Cerebellum (tissue), 4 donors: ENCODE measurements at places on chromosomes 13 and 19. TPM values are rescaled to one million over a fixed set of nuclear protein-coding genes. Genes with fewer than 3 reads are reported as not detected.

DNA sequence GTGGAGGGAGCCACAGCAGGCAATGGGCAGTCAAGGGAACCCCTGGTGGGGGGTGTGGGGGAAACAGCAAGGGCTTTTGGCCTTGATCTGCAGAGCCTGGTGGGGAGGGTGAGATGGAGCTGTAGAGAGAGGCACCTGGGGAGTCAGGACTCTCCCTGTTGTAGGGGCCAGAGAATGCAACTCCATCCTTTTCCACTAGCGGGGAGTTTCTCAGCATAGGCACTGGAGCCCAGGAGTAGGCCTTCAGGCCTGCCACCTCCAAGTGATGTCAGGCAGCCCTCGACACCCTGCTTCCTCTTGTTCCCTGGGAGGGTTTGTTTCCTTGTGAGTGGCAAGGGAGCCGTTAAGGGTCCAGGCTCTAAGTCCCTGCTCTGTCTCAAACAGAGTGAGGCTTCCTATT lies 25.0 kb downstream of the MEGF8 start:
- DNase-seq, result no peak

GRCh38 chr13:39407786-39408185 lies 195.2 kb downstream of the LHFPL6 start:
- peak; percentile 23 for DNase-seq

- no peak for DNase-seq
Observed at GRCh38 chr19:16586991-16587832, 15.0 kb upstream of the SLC35E1 start.

GRCh38 chr19:2477141-2477710 lies 1.3 kb downstream of the GADD45B start:
- DNase-seq, result peak; percentile 40

DNA sequence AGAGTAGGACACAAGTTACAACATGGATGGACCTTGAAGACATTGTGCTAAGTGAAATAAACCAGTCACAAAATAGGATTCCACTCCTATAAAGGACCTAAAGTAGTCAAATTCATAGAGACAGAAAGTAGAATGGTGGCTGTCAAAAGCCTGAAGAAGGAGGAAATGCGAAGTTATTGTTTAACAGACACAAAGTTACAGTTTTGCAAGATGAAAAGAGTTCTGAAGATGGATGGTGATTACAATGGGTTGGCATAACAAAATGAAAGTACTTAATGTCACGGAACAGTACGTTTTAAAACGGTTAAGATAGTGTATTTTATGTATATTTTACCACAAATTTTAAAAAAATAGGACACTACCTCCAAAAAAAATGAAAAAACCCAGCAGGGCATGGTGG lies 34.8 kb downstream of the FOXO1 start:
- no peak for DNase-seq

GRCh38 chr19:2573916-2574315 lies 98.0 kb downstream of the GADD45B start:
- DNase-seq, result no peak

Gene CLEC11A
- total RNA-seq, result 4.4 TPM

DNA sequence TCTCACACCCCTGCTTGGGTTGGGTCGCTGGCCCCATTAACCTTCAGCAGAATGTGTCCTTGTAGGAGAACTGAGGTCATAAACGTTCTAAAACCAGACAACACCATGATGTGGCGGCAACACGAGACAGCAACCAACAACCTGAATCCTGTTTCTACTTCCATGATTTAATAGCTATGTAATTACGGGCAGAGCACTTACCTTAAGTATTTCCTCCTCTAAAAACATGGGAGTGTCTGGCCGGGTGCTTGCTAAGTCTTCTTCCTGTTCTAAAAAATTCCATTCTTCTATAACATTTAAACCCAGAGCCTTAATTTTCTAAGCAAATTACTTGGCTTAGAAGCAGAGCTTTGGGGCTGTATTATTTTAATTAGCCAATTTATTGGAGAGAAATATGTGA lies 33.5 kb upstream of the IRS2 start:
- no peak for DNase-seq

- DNase-seq, result no peak
Observed at GRCh38 chr13:43348397-43348796, 325.0 kb downstream of the DNAJC15 start.

- no peak for DNase-seq
Observed at GRCh38 chr19:15563931-15564330, 51.1 kb upstream of the CYP4F8 start.

- no peak for DNase-seq
Observed at GRCh38 chr19:1276628-1277022, 1.3 kb downstream of the FAM174C start.

- DNase-seq, result no peak
Observed at GRCh38 chr19:39679791-39680168, 24.1 kb downstream of the LGALS16 start.

GRCh38 chr19:24048261-24048660 lies 38.7 kb upstream of the ZNF254 start:
- no peak for DNase-seq

GRCh38 chr13:61030445-61030844 lies 385.2 kb downstream of the PCDH20 start:
- no peak for DNase-seq

Gene ODAD3
- total RNA-seq, result 0.82 TPM

DNA sequence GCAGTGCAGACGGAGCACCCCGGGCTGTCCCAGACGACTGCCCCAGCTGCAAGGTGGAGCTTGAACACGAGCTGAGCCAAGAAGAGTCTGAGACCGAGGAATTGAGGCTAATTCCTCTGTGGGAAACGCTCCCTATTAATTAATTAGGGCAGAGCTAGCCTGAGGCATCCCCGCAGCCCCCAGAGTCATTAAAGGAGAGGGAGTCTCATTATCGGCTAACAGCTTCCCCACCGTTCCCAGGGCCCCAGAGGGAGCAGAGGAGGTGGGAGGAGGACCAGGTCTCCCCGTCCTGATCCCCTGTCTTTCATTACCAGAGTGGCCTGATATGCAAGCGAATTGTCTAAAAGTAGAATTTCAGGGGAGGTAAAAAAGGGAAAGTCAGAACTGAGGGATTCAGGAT lies 13.1 kb upstream of the SLC1A6 start:
- no peak for DNase-seq

Gene KLF1
- total RNA-seq, result 0.73 TPM

GRCh38 chr13:110993788-110994187 lies 78.9 kb upstream of the ANKRD10 start:
- DNase-seq, result no peak

Gene CEACAM5
- 0.45 TPM for total RNA-seq

Gene KCNC3
- 6.3 TPM for total RNA-seq

DNA sequence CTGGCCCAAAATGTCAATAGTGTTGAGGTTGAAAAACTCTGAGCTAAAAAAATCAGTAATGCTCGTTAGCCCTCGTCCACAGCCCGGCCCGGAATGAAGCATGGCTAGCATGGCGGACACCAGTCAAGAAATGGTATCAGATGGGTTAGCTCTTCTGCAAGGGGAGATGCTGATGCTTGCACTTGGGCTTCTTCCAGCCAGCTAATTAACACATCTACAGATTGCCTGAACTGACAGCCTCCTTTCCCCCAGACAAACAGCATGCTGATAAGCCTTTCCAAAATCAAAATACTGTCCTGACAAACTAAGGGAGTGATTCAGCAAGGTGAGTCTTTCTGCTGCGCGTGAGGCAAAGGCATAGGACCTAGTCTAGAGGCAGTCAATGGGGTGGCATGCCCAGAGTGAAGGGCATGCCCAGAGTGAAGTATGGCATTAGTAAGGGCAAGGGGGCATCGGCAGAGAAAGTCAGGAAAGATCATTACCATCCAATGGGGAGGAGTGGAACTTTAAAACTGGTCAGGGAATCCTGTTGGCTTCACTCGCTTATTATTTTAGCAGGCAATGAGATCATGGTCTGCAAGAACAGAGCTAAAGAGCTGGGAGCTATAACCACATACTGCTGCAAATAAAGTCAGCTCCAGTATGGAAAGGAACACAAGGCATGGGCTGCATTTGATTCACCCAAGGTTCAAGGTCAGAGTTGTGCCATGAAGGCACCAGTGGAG lies 30.2 kb upstream of the UBE2L5 start:
- no peak for DNase-seq

DNA sequence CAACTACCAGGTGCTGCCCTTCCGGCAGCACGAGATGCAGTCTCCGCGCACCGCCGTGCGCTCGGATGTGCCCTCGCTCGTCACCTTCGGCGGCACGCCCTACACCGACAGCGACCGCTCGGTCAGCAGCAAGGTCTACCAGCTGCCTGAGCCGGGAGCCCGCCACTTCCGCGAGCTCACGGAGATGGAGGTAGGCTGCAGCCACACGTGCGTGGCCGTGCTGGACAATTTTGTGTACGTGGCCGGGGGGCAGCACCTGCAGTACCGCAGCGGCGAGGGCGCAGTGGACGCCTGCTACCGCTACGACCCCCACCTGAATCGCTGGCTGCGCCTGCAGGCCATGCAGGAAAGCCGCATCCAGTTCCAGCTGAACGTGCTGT lies 15.2 kb upstream of the CRTC1 start:
- no peak for DNase-seq

DNA sequence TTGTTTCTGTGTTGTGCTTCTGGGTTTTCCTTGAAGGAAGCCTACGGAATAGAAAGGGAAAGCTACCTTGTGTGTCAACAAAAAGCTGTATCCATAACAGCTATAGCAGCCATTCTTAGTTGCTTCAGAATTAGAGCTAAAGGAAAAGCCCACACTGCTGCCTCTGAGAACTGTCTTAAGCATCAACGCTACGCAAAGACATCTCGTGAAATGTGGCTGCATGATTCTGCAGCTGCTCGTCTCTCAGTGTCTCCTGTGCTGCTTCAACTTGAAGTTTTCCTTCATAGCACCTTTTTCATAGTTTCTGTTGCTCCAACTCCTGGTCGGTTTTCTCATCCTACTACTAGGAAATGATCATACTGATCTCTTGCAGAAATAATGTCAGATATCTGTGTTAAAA lies 140.9 kb upstream of the MAB21L1 start:
- DNase-seq, result no peak

Gene FFAR2
- not detected for total RNA-seq

DNA sequence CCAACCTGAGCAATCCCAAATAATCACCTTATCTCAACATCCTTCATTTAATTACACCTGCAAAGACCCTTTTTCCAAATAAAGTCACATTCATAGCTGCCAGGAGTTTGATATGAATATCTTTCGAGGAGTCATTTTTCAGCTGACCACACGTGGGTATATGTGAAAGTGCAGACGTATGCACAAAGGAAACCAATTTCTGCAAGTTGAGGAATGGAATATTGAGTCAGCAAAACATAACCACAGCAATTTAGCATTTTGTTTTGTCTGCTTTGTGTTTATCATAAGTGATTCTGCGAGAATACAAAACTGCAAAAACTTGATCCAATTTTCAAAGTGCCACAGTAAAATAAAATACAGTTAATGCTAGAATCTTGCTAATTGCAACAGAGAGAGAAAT lies 295.9 kb downstream of the SUCLA2 start:
- no peak for DNase-seq

GRCh38 chr19:55578761-55579747 lies 1.6 kb downstream of the ZNF579 start:
- DNase-seq, result no peak

DNA sequence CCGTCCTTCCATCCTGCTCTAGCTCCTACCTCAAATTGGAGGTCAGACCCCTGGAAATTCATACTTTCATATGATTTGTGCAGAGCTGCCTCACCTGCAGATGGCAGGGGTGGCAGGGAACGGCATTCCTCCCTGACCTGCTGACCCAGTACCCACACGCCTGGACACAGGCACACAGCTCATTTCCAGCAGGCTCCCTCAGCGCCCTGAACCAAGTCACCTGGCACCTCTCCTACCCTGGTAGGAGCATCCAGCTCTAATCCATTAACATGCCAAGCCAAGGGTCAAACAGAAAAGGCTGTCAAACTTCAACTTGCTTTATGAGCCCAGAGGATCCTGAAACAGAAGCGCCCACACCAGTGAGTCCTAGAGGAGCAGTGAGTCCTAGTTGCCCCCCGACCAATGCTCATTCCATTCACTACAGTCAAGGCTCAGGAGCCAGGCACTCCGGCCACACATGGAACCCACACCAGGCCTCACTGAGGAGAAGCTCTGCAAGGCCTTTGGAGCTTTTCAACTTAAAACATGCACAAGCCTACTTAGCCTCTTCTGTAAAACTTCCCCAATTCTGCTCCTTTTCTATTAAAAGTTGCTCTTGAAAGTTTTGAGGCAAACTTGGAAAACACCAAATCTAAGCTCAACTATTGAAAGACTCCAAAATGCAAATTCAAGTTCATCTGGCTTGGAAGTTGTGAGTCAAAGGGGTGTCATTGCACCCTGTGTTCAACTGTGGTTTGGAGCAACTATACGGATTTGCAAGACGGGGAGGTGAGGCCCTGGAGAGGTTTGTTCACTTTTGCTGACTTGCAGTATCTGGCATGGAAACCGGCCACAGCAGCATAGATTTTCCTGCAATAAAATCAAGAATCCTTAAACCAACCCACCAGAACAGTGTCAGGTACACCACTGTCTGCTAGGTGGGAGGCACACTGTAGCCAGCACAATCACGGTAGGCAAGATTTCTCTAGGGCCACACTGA lies 96.7 kb downstream of the CRYL1 start:
- no peak for DNase-seq

Gene FCGBP
- 5.8 TPM for total RNA-seq

Gene N4BP2L1
- total RNA-seq, result 13.6 TPM

DNA sequence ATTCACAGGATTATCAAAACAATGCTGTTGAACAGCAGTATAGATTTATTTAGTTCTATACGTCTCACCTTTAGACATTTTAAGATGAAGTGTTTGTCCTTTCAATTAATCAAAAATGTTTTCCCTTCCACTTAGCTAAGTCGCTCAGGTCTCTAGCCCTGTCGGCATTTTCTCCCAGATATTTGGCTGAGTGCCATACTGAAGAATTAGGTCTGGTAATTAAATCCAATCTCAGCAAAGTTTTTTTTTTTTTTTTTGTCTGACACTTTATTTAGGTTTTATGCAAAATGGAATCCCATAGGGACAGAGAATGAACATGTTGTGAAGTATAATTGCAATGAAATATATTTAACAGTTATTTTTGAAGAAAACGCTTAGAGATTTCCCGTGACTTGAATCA lies 44.1 kb downstream of the RFC3 start:
- peak; percentile 27 for DNase-seq

DNA sequence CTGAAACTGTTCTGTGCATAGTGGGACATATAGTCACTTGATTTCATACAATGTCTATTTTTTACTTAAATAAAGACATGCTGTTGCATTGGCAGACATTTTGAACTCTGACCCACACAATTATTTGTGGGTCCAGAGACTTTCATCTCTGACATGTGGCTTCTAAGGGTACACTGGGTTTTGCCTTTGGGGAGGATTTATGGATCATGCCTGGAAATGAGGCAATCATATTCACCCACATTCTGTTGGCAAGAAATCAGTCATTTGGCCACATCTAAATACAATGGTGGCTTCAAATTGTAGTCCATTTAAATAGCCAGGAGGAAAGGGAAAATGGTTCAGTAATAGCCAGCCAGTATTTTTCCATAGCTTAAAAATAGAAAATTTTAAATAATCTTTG lies 238.3 kb upstream of the KLF12 start:
- no peak for DNase-seq

Gene LGALS4
- total RNA-seq, result 3.2 TPM
